GM19239 (cell line): ENCODE measurements at places on chromosomes 16 and 17.

- no peak for DNase-seq
These were observed 30.8 kb downstream of the BEAN1 start for GRCh38 chr16:66457888-66458287.

GRCh38 chr17:8253801-8254200 lies 4.7 kb downstream of the PFAS start:
- DNase-seq: no peak

DNA sequence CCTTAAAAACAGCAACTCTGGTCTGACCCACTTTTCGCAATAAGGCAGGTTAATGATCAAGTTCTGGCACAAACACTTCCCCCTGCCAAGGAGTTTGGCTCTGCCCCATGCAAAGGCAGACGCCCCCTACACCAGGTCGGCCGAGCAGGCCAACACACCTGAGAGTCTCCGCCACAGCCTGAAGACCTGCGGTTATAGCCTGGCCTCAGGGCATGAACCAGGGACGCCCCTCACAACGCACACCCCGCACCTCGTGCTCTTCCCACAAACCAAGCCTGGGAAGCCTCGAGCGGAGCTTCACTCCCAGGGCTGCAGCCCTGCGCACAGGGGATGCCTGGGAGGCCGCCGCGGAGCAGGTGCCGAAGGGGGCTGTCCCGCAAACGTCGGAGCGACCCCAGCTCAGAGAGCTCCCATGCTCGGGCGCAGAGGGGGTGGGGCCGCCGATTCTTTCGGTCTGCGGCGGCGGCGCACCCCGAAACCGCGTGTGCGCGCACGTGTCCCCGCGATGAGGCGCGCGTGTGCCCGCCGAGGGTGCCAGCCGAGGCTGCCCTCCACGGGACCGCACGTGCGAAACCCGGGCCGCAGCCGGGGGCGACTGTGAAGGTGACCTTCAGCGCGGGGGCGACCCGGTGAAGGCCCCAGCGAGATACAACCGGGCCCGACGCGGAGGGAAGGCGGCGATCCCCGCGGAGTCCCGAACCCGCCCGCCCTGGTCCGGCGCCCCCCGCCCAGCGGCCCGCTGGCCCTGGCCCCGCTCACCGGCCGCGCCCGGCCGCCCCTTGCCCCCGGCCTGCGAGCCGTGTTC lies 559 bp downstream of the CLUH start:
- DNase-seq: no peak

DNA sequence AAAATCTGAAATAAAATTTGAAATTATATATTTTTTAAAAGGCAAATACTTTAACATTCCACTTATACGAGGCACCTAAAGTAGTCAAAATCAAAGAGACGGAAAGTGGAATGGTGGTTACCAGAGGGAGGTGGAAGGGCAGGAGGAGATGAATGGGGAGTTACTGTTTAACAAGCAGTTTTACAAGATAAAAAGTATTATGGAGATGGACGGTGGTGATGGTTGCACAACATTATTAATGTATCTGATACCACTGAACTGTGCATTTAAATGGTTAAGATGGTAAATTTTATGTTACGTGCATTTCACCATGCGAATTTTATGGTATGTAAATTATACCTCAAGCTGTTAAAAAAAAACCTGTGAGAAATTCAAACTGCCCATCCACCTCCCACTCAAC lies 5.4 kb downstream of the CMC2 start:
- DNase-seq: no peak

- no peak for DNase-seq
These were observed 231.2 kb downstream of the MSI2 start for GRCh38 chr17:57487573-57487972.

- peak; percentile 44 for DNase-seq
These were observed 348.7 kb upstream of the TNRC6C start for GRCh38 chr17:77609553-77610517.

GRCh38 chr17:77995146-77995852 lies 36.8 kb downstream of the TNRC6C start:
- DNase-seq: no peak

GRCh38 chr17:28916302-28916934 lies 13.5 kb upstream of the DHRS13 start:
- DNase-seq: no peak

DNA sequence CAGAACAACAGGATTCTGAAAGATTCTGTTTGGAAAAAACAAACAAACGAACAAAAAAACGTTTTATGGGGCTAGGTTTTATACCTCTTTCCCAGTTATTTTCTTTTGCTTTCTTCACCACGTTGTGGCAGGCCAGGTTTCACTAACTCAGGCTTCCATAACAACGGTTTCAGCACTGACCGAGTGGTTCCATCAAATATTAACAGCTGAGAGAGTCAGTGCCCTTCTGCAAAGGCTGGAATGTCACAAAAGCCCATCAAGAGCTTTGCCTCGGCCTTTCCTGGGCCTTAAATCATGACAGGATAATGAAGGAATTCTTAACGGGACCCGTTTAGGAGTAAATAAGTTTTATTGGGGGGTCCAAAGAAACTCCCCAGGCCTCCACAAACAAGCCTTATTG lies 34.2 kb downstream of the MPHOSPH6 start:
- no peak for DNase-seq

DNA sequence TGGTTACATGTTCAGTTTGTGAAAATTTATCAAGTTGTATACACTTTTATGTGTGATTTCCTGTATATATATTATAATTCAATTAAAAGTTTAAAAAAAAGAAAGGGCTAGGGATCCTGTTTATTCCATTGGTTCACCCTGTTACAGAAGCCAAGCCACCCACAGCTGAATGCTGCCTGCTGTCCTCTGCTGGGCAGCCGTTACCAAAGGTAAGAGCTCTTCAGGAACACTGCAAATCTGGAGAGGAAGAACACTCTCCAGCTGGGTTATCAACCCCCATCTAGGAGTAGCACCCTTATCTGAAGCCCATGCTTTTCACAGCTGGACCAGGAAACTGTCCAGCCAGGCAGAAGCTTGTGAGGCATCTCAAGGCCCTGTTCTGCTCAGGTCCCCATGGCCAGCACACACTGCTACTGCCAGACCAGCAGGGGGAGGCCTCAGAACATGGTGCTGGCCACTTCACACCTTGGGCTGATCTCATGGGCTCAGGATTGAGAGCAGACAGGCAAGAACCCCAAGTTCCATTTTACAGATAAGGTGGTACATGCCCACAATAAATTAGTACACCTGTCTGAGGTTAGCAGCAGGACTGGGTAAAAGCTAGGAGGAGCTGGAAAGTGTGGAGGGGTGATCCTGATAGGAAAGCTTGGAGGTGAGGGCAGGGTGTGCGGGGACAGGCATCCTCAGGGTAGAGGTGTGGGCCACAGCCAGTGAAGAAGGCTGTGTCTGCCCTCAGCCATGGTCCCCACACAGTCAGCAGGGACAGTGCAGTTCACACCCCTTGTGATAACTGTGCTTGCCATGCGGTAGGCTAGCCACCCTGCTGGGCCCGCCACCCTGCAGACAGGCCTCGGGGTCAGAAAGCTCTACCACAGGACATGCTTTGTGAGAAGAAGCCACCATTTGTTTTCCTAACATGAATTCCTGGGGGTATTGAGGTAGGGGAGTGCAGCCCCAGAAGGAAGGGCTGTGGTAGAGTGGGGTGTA lies 54.3 kb upstream of the SREBF1 start:
- DNase-seq: peak; percentile 63
